ENCODE measurements at places on chromosomes 16 and 17.

DNA sequence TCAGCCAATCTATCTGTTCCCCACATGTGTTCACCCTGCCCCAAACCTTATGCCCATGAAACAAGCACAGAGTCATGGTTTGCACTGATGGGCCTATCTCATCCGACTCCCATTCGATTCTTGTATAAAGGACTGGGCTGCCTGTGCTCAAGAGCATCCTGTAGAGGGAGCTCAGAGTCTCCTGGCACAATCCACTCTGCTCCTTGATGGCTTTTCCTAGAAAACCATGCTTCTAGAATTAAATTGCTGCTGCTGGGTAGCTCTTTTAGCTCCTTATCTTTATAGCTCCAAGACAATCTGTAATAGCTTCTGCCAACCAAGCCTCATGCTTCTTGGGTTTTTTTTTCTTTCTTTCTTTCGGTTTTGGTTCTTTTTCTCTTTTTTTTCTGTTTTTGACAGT lies 9.7 kb downstream of the ZNF19 start:
- DNase-seq = no peak

DNA sequence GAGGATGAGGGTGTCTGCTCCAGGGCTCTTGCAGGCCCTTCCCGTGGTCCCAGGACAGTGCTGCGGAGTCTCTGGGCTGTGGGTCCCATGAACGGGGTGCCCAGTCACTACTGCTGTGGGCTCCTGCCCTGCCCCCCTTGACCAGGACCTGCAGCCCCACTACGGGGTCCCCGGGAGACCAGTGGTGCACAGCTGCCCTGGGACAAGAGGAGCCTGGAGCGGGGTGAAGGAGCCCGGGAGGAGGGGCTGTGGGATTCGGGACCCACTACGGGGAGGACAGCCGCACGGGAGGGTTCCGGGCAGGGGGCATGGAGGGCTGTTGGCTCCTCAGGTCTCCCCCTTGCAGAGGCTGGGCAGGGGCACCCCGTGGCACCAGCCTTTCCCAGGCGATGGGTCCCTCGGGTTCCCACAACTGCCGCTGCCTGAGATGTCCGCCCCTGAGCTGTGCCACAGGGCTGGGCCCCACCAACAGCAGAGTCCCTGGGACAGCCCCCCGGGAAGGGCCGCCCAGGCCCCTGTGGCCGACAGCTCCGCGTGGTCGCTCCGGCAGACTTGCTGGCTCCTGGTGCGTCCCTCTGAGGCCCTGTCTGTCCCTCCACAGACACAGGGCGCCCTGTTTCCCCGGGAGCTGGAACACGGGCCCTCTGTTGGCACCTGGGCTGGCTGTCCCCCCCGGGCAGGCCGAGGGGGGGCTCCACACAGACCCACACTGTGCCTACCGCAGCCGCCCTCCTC lies 52.1 kb upstream of the GNG13 start:
- no peak for DNase-seq

- DNase-seq = no peak
These were observed 31.0 kb downstream of the WNT3 start for GRCh38 chr17:46787478-46787877.

- no peak for DNase-seq
These were observed 750 bp downstream of the TMEM132E start for GRCh38 chr17:34579979-34580684.

- DNase-seq = no peak
These were observed 99.1 kb upstream of the RBBP6 start for GRCh38 chr16:24440306-24440705.

DNA sequence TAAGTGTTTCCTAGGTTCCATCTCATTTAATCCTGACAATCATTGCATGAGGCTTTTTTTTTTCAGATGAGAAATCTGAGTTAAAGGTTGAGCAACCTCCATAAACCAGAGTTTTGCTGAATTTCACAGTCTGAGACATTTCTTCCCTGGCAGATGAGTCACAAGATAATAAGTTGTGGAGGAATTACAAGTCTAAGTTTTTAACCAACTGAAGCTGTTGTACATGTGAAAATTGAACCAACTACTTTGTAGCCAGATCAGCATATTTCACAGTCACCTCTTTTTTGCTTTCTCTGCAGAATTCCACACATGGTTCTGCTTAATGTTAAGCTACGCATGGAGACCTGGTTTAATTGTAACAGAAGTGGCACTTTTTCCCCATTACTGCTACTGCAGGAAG lies 765.6 kb downstream of the CDH11 start:
- DNase-seq = no peak

DNA sequence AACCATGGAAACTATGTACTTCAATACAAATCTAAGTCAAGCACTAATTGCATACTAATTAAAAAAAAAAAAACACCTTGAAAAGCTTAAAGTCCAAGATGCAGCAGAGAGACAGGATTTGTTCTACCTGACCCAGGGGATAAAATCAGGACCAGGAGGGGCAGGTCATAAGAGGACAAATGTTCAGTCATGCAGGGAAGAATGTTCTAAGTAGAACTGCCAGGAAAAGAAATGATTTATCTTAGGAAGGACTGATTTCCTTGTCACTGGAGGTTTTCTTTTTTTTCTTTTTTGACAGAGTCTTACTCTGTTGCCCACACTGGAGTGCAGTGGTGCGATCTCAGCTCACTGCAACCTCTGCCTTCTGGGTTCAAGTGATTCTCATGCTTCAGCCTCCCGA lies 9.1 kb upstream of the GHDC start:
- DNase-seq = no peak

DNA sequence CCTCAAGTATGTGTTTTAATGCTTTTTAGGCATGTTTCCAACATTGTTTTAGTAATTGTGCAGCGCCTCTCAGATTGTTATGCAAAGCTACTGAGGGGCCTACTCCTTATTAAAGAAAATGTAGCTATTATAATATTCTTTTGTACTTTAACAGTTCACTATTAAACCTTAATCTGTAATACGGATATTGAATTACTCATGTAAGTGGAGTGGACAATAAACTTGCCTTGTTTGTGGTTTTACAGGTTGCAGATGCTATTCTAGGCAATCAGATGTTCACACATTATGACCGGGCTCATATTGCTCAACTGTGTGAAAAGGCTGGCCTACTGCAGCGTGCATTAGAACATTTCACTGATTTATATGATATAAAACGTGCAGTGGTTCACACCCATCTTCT lies 41.0 kb downstream of the PTRH2 start:
- DNase-seq = no peak

- DNase-seq = no peak
These were observed 2.4 kb upstream of the MED13 start for GRCh38 chr17:62067165-62068145.

GRCh38 chr17:3885271-3885670 lies 7.6 kb downstream of the CAMKK1 start:
- no peak for DNase-seq

GRCh38 chr17:66025551-66025950 lies 166.4 kb downstream of the CEP112 start:
- DNase-seq = no peak

DNA sequence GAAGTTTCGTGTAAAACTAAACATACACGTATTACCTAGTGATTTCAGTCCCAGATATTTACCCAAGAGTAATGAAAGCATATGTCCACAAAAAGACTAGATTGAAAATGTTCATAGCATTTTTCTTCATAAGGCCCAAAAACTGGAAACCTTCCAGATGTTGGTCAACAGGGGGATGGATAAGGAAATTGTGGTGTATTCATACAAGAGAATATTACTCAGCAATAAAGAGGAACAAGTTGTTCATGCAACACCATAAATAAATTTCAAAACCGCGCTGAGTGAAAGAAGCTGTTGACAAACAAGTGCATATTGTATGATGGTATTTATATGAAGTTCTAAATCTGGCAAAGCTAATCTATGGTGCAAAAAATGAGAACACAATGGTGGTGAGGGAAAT lies 54.1 kb upstream of the NFAT5 start:
- no peak for DNase-seq

GRCh38 chr16:5709889-5710288 lies 612.3 kb upstream of the EEF2KMT start:
- DNase-seq = no peak

DNA sequence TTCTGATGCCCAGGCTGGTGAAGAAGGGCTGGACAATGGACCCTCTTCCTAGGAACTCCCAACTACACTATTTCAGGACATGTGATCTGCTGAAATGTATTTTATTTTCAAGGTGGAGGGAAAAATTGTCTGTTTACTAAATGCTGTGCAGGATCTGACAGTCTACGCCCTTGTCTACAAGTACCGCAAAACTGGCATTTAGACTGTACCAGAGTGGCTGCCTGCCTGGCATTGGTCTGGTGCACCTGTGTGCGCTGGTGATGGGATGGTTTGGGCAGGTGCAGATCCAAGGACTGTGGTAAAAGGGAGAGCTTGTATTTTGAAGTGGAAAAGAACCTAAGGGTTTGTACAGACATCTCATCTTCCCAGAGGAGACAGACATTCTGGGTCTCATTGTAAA lies 79.7 kb downstream of the AIPL1 start:
- no peak for DNase-seq

GRCh38 chr16:60729051-60729450 lies 1307.2 kb downstream of the CDH8 start:
- no peak for DNase-seq

GRCh38 chr16:53541326-53541725 lies 38.3 kb upstream of the AKTIP start:
- DNase-seq = no peak

GRCh38 chr16:58333985-58334384 lies 39.2 kb upstream of the PRSS54 start:
- DNase-seq = no peak

DNA sequence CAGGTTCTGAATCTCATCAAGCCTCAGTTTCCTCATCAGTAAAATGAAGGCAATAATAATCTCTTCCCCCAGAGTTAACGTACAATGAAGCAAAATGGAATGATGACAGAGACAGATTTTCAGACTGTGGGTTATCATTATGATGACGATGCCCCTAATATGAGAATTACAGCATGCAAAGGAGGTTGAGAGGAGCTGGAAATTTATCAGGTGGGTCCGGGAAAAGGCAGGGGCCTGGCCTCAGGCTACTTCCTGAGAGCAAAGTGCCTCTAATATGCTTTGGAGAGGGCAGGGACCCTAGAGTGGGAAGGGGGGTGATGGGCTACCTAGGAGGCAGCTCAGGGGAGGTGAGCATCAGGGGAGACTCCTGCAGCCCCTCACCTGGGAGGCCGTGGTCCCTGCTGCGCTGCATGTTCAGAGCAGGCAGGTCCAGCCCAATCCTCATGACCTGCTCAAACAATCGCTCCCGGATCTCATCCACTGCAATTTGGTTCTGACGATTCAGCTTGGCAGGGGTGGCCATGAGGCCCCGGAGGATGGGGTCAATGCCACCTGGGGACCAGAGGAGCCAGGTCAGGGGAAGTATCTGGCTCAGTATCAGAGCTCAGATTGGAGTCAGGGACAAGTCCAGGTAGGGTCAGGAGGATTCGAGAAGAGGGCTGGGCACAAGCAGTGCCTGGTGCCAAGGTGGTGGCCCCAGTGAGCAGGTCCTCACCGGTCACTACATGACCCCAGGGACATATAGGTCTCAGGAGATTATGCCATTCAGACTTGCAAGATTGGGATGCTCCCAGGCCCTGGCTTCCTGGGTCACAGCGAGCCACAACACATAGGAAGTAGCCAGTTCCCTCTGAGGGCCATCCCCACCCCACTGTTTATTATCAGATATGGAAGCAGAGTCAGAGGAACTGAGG lies 8.1 kb downstream of the MPO start:
- DNase-seq = no peak

DNA sequence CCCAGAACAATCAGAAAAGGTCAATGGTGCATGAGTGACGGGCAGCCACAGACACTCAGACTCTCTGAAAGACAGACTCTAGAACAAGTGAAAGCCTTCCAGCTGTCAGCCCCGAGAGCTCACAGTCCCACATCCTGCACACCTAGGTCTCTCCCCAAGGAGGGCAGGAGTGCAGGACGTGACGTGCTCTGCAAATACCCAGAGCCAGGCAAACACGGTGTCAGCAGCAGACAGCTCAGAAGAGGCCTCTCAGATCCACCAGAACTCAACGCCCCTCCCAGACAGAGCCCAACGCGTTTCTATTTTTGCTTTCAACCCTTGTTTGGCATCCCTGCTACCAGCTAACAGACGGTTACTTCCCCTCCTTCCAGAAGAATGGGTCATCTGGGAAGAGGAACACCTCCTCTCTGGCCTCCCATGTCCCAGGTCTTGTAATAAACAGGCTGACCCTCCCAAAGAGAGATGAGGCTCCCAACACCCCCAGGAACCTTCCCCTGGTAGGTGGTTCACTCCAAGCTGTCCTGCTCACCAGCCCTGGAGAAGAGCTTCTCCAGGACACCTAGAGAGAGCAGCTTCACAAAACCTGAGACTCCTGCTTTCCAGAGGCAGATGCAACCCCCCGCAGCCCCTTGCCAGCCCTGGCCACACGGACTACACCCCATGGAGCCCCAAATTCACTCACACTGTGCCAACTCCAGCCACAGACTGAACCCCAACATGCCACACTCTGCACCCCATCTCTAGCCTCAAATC lies 7.6 kb downstream of the PITPNM3 start:
- DNase-seq = no peak

- DNase-seq = no peak
These were observed 617 bp downstream of the COASY start for GRCh38 chr17:42562388-42563142.

GRCh38 chr17:57289130-57289529 lies 32.8 kb downstream of the MSI2 start:
- no peak for DNase-seq

- DNase-seq = no peak
These were observed 573.9 kb downstream of the KCNJ18 start for GRCh38 chr17:22266231-22266630.

GRCh38 chr17:51428668-51429495 lies 168.5 kb downstream of the UTP18 start:
- DNase-seq = no peak

DNA sequence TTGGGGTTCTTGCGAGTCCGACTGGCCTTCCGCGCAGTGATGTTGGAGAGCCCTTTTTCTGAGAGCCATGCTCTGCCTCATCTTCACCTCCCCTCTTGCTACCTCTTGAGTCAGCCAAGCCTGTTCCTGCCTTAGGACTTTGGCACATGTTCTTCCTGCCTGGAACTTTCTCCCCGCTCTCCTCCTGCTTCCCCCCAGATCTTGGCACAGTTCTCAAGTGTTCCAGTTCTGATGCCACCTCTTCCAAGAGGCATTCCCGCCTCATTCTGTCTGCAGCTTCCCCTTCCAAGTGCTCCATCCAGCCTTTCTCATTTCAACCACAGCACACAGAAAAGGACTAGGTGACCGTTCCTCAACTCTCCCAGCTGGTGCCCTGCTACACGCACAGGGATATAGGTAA lies 7.7 kb downstream of the AKAP1 start:
- DNase-seq = no peak

GRCh38 chr17:34736611-34737010 lies 157.2 kb downstream of the TMEM132E start:
- DNase-seq = no peak

- no peak for DNase-seq
These were observed 76.9 kb downstream of the RPA1 start for GRCh38 chr17:1906662-1907101.

All from stimulated activated CD4-positive, alpha-beta T cell treated with anti-CD3 and anti-CD28 coated beads, Interleukin-1b, Interleukin-23, amount 100 ng/mL, for 24 hours (primary cell).